Muscle of arm (tissue), 14 donors: ENCODE measurements at places on chromosomes 5 and 9.

- DNase-seq: no peak
Observed at GRCh38 chr9:101063192-101063591, 34.7 kb downstream of the PLPPR1 start.

DNA sequence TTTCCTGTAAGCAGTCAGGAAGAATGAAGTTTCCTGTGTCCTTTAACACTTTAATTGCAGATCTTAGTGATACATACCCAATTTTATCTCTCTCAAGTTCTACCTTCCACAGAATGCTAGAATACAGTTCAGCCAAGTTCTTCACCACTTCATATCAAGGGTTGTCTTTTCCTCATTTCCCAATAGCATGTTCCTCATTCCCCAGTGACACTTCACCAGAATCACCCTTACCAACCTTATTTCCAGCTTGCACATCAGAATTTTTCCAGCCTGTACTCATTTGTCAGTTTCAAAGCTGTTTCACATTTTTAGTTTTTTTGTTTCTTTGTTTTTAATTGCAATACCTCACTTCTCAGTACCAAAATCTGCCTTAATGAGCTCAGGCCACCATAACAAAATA, 126.1 kb downstream of the ESM1 start:
- DNase-seq: no peak

GRCh38 chr9:113463418-113464285, at the start of gene RGS3:
RGS3 (plus strand) TSS chr9:113463727; CDS start chr9:113463803, 76 bp downstream.
- no peak for DNase-seq

DNA sequence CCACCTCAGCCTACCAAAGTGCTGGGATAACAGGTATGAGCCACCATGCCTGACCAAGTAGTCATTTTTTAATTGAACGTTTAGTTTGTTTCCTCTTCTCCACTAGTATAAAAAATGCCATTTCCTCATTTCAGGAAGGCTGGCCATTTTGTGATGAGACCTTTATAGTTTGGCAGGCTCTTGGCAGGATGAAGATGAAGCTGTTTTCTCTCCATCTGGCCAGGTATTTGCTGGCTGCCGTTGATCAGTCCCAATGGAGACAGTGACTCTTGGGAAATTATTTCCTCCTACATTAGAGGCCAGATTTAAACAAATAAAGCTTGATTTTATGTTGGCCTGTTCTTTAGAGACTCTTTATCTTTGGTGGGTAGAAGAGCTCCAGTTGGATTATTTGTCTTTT, 199.0 kb downstream of the ARHGAP26 start:
- no peak for DNase-seq

GRCh38 chr5:138350563-138350890, 2.0 kb upstream of the KDM3B start:
- DNase-seq: no peak
